Muscle of back (tissue), 13 donors: ENCODE measurements at places on chromosomes 4 and X.

DNA sequence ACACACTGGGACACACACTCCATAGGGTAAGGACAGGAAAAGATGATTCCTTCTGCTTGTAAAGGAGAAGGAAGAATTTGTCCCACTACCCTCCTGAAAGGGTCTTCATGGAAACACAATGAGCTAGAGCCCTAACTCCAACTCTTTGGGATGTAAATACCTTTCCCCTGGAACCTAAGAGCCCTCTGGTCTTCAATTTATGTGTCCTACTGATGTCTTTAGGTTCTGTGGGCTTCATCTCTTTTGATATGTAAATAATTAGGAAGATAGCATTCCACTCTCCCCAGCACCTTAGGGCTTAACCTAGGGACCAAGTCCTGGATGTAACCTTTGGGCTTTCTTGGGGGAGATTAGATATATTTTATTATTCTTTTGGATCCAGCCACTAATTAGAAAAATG is 38.3 kb downstream of the PF4 start:
- DNase-seq: no peak

- DNase-seq: peak; percentile 80
Measured at GRCh38 chr4:168907119-168907698, 102.8 kb downstream of the CBR4 start.

DNA sequence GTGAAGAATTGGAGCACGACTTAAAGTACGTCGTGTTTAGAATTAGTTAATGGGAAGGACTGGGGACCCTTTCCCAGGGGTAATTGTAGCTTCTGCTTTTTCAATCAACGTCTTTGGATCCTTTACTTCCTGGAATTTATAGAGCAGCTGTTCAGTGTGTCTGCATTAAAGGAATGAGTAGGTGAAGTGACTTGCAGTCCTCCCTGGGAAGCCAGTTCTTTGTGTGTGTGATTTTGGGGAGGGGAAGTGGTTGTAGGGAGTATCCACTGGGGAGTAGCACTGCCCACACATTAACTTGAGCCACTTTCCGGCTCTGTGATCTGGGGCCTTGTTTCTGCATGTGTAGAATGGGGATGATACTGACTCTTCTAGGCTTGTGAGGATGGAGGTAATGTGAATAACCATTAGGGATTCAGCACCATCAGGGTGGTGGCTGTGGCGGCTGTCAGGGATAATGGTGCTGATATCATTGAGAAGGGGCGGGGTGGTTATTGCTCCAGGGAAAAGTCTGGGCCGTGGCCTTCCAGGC is 54.7 kb downstream of the TMEM131L start:
- no peak for DNase-seq

- DNase-seq: no peak
Measured at GRCh38 chrX:114178126-114178525, 405.8 kb upstream of the HTR2C start.

GRCh38 chr4:67603310-67604028 is 44.9 kb downstream of the STAP1 start:
- no peak for DNase-seq

DNA sequence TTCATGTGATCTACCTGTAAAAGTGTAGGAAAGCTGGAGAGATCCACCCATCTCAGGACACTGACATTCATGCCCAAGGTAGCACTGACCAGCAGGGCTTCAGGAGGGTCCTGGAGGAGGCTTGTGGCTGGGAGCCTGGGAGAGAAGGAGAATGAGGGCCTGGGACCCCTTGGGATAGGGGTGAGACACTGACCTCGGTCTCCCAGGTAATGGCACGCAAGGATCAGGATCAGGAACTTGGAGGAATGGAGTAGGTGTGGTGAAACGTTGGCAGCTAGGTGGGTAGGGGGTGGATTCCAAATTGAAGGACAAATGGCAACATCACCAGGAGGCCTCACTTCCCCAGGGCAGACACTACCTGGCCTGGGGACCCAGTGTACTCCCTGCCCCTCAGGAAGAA is 12.4 kb upstream of the RGS12 start:
- DNase-seq: no peak

- DNase-seq: no peak
Measured at GRCh38 chr4:158667651-158668198, 4.0 kb downstream of the C4orf46 start.

DNA sequence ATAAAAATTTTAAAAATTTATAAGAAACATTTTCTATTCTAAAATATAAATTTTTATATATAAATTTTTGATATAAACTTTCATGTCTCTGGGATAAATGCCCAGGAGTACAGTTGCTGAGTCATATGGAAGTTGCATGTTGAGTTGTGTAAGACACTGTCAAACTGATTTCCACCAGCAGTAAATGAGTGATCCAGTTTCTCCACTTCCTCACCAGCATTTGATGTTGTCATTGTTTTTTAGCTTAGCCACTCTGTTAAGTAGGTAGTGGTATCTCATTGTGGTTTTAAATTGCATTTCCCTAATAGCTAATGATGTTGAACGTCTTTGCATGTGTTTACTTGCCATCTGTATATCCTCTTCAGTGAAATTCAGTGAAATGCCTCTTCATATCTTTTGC is 66.5 kb downstream of the MAMLD1 start:
- DNase-seq: no peak
